ENCODE measurements at places on chromosomes 4 and X.

DNA sequence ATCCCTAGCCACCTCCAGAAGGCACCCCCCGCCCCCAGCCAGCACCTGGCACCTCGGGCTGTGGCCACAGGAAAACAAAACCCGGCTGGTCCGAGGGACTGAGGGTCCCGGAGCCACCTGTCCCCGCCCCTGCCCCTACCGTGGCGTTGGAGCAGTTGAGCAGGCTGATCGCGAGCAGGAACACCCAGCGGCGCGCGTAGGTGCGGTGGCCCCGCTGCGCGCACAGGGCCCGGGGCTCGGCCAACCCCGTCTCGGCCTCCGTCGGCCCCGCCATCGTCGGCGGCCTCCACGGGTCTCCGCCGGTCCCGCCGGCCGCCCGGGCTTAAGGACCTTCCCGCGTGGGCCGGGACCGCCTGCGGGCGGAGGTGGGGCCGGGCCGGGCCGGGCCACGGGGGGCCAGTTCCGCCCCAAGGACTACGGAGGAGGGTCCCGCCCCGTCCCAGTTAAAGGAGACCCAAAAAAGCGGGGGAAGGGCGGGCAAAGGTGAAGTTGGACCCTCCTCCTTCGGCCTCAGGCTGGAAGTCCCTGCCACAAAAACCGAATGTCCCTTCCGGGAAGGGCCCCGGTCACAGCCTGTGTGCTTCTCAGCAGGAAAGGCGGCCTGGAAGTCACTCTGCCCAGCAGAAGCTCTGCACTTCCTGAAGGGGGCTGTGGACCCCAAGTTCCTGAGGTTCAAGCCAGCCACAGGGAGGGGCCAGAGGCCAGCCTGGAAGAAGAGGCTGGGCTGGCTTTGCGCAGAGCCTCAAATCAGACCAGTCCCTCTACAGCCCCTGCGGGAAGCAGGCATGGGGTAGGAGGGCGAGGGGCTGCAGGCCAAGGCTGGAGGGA is at the start of gene SLC49A3:
TSS of gene SLC49A3 (minus strand) at position 298 of the 828 bp plus-strand sequence. CDS start at position 274, 24 bp downstream.
- no peak for DNase-seq

GRCh38 chr4:112951362-112952312 is 97.8 kb upstream of the ANK2 start:
- DNase-seq = no peak

GRCh38 chrX:133685822-133686221 is 270.5 kb upstream of the GPC4 start:
- no peak for DNase-seq

GRCh38 chr4:78939667-78940008 is 400 bp upstream of the PAQR3 start:
- peak; percentile 28 for DNase-seq

DNA sequence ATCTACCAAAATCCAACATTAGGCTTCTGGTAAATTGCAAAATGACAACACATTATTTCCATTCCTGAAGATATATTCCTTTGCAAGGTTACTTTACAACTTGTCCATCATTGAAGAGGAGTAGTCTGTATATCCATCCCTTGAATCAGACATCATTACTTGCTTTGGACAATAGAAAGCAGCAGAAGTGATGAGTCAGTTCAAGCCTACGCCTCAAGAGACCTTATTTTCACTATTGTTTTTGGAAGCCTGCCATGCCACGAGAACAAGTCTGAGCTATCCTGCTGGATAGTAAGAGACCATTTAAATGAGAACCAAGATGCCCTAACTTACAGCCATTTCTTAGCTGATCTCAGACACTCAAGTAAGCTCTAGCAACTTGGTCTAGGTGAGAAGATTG is 246.0 kb upstream of the HHIP start:
- DNase-seq = no peak

DNA sequence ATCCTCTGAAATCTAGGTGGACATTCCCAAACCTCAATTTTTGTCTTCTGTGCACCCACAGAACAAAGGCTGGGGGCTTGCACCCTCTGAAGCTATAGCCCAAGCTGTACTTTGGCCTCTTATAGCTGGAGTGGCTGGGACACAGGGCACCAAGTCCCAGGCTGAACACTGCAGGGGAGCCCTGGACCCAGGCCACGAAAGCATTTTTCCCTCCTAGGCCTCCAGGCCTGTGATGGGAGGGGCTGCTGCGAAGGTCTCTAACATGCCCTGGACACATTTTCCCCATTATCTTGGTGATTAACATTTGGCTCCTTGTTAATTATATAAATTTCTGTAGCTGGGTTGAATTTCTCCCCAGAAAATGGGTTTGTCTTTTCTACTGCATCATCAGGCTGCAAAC is 27.9 kb downstream of the F8A1 start:
- DNase-seq = no peak

- no peak for DNase-seq
Measured at GRCh38 chr4:113614414-113614813, 147.1 kb downstream of the CAMK2D start.

- DNase-seq = peak; percentile 8
Measured at GRCh38 chr4:5711479-5712184, 631 bp downstream of the EVC start.

DNA sequence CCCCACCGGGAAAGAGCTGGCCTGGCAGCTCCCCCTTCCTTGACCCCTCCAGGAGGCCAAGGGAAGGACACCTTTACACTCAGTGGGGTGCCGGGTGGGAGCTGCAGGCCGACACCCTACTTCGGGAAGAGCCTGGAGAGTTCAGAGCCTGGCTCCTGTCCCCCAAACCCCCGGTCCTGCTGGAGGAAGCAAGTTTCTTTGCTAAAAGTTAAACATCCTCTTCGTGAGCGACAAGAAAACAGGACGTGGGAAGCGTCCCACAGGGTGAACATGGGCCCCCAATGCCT is 2.4 kb upstream of the FTSJ1 start:
- no peak for DNase-seq

DNA sequence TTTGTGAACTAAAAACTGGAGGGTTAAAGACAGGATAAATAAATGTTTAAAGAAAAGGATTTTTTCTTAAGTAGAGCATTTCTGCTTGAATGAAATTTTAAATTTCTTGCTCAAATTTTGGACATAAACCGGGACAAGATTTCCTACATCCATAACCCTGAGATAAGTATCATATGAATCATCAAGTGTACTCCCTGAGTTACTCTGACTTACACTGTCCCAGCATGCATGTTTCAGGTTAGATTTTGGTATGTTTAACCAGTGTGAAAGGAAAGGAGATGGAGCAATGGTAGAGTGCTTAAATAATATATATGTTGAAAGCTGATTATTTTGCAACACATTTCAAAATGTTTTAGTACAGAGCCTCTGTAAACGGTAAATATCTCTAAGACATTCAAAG is 175.2 kb downstream of the ADGRL3 start:
- DNase-seq = no peak

- DNase-seq = no peak
Measured at GRCh38 chrX:74160358-74160757, 143.6 kb upstream of the ZCCHC13 start.

- no peak for DNase-seq
Measured at GRCh38 chr4:128386761-128387599, 99.4 kb upstream of the PGRMC2 start.

DNA sequence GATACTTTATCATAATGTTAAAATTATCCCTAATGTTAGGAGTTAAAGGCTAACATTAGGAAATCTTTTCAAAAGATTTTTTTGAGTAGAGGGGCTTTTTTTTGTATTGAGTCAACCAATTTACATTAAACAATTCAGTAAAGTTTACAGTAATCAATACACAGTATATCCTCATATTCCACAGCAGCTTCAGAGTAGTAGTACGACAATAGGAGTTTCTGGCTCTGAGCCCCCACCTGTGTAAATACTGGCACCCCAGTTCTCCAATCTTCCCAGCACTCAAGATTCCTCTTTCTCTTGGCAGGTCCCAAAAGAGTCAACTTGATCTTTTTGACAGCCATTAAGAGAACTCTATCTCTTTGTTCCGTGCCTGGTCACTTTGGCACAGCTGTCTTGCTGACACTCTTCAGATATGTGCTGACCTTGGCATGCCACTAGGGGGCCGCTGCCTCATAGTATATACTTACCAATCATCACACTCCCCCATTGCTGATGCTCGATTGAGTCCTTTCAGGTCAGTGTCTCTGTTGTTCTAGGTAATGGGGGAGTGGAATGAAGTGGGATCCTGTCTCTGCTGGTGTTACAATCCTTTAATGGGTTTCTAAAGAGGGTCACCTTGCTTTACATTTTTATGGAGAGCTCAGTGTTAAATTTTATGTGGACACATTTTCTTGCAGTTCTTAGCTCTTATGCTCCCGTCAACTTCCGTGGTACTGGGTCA is 19.5 kb upstream of the CCNI start:
- peak; percentile 89 for DNase-seq

GRCh38 chrX:134542485-134542884 is 82.5 kb downstream of the HPRT1 start:
- DNase-seq = no peak

DNA sequence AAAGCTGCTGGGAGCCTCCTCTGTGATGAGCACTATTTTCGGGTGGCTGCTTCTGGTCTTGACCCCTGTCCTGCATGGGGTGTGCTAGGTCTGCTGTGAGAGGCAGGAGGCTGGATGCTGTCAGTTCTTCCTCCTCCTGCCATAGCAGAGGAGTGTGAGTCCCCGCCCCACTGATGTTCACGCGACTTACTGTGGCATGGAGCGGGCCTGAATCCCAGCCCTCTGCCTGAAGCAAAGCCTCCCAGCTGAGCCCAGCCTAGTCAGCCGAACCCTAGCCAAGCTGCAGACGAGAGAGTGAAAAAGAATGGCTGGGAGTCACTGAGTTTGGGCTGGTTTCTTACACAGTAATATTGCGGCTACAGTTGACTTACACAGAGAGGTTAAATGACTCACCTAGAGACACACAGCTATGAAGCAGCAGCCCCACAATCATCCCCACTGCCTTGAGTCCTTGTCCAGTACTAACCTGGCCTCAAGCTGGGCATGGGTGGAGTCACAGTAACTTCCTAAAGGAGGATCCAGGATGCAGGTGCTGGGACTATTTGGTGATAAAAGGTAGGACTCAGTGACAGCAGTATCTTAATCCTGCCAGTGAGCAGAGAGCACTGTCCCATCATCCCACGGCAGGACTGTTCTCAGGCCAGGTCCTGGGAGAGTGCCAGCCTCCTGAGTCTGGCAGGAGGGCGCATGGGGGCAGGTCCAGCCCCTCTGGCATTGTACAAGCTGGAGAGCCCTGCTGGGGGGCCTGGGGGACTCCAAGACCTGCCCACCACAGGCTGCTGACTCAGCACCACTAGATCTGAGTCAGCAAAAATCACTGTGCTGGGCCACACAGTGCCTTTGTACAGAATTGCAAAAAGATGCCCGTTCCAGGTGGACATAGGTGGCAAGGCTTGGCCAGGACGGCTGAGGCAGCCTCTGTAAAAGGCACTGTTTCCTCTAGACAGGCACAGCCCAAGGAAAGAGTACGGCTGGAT is 60.4 kb upstream of the CRMP1 start:
- DNase-seq = no peak

DNA sequence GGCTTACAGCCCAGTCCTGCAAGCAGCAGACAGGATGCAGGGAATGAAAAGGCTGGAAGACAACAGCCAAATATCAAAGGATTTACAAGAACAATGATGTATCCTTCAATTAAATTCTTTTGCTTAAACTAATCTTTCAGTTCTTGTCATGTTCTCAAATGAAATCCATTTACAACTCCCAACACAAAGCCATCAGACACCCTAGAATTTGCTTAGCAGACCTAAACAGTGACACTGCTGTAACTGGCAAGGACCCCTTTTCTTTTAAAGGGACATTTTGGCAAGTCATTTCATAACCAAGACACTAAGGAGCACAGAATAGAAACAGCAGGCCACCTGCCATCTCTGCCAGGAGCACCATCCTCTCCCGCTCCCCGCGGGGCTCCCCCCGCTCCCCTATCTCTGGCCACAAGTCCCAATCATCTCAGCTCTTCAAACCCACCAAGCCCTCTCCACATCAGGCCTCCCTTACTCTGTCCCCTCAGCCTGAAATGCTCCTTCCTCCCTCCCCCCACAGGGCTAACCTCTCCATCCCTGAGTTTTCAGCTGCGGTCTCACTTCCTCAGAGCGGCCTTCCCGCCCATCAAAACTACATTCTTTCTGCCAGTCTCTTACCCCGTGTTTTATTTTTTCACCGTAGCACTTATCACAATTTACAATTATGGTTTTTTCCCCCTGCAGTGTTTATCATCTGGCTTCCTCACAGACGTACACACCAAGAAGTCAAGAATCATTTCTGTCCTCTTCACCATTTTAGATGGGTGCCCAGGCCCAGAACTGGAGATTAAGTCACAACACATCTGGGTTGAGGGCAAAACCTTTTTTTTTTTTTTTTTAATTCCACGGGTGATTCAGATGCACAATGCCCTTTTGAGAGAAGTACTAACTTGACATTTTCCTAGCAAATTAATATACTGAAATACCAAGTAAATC is 45.8 kb downstream of the TSPAN5 start:
- peak; percentile 38 for DNase-seq

- peak; percentile 5 for DNase-seq
Measured at GRCh38 chr4:75849461-75849860, 52.8 kb downstream of the PPEF2 start.

DNA sequence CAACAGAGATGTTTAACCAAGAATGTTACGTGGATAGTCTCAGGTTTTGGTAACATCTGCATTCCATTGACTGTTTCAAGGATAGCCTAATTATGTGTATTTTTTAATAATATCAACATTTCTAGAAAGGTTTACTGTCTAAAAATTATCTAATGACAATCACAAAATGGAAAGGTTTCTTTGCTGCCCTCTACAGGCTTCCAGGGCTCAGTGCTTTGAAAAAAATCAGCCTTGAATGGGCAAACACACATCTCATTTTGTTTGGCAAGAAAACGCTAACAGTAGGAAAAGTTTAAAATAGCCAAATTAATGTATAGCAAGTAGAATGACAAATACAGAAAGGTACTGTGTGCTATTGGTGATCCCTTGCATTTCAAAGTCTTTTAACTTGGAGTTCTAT is 223.4 kb upstream of the PRPS2 start:
- DNase-seq = no peak

- DNase-seq = no peak
Measured at GRCh38 chr4:75287738-75288517, 226.3 kb downstream of the RCHY1 start.

Measured in activated CD8-positive, alpha-beta T cell treated with anti-CD3 and anti-CD28 coated beads for 36 hours (primary cell).